ENCODE measurements at places on chromosomes 11 and 22. TPM values are rescaled to one million over a fixed set of nuclear protein-coding genes. Genes with fewer than 3 reads are reported as not detected.

TEX54 gene
- polyA plus RNA-seq = not detected

CD6 gene
- polyA plus RNA-seq = 5.1 TPM

MIAT gene
- polyA plus RNA-seq = 0.58 TPM

TNNI2 gene
- polyA plus RNA-seq = 8.6 TPM

DNA sequence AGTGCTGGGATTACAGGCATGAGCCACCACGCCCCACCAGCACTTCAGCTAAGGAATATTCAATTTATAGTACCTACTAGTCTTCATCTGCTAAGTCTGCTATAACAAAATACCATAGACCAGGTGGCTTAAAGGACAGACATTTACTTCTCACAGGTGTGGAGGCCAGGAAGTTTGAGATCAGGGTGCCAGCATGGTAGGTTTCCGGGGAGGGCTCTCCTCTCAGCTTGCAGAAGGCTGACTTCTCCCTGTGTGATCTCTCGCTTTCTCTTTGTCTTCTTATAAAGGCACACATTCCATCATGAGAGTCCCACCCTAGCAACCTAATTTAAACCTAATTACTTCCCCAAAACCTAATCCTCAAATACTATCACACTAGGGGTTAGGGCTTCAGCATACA is 433.0 kb downstream of the INSC start:
- no peak for DNase-seq

GRCh38 chr22:46259374-46259773 is 3.8 kb downstream of the PKDREJ start:
- no peak for DNase-seq

GRCh38 chr11:35927682-35928081 is 16.2 kb upstream of the LDLRAD3 start:
- DNase-seq = peak; percentile 85

LTBP3 gene
- 77.6 TPM for polyA plus RNA-seq

DNA sequence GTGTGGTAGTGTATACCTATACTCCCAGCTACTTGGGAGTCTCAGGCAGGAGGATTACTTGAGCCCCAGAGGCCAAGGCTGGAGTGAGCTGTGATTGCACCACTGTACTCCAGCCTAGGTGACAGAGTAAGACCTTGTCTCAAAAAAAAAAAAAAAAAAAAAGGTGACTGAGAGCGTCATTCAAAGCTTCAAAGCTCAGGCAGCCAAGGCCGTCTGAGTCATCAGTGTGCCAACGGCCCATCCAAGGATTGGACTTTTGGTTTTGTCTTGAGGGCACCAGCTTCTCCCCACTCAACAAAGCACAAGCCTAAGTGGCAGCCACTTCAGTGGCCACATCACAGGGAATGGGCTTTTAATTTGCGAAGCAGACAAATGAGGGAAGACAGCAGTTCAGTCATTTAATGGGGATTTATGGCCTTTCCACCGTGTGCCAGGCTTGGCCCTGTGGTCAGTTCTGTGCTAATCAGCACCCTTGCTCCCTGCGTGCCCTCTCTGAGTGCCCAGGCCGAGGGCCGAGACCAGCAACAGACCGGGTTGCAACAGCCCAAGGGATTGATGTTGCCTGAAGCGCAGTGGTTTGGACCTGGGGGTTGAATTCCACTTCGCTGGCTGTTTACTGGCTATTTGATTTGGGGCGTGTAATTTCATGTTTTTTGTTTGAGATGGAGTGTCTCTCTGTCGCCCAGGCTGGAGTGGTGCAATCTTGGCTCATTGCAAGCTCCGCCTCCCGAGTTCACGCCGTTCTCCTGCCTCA is 30.2 kb upstream of the CRYBB3 start:
- no peak for DNase-seq

PTDSS2 gene
- polyA plus RNA-seq = 10.5 TPM

All from small intestine (tissue), 16 donors.